Left ventricle myocardium inferior (tissue), 1 donor: ENCODE measurements at places on chromosomes 13 and 19.

DNA sequence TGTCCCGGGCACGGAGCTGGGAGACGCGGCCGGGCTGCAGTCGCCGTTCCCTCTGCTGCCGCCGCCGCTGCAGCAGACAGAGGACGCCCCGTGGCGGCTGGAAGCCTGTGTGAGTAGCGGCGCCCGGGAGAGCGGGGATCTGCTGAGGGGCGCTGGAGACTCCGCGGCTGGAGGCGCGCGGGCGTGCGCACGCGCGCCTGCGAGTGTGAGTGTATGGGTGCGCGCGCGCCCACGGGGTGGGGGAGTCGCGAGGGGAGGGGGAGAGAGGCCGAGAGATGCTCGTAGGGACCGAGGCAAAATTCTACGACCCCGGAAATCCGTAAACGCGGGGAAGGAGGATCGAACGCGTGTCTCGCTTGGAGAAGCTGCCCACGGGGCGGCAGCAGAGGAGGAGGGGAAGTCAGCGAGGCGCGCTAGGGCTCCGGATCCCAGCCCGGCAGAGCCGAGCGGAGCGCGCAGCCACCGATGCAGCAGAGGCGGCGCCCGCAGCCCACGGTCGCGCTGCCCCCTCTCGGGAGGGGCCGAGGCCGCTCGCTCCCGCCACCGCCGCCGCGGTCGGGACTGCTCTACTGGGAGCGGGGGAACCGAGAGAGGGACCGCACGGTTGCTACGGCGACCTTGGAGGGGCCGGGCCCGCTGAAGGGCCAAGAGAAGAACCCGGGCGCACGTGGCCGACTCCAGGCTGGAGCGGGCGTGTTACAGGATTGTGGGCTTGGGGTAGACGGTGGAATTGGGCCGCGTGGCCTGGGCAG, at the start of gene ENOX1:
TSS of gene ENOX1 (minus strand) at position 207 of the 752 bp plus-strand sequence.
- DNase-seq = peak; percentile 77

DNA sequence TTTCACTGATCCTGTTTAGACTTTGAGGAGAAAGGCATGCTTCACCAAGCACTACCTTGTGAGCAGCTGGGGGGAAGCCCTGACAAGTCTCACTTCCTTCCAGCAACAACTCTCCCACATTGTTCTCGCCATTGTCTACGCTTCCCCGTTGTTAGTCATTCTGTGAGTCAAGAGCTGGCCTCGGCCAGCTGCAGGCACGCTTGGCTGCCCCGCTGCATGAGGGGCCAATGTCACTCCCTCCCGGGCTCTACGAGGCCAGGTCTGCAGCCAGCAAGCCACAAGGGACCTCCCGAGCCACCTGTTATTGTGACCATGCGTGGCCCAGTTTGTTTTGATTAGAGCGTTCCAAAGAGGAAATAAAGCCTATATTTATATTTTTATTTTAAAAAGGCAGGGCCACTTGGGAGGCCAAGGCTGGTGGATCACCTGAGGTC, 220.9 kb downstream of the FOXO1 start:
- DNase-seq = peak; percentile 42

- no peak for DNase-seq
Observed at GRCh38 chr13:74153316-74153715, 19.1 kb upstream of the KLF12 start.

GRCh38 chr19:44476559-44477408, 23.5 kb downstream of the ZNF180 start:
- no peak for DNase-seq

GRCh38 chr13:20377720-20378119, 145.6 kb upstream of the GJB6 start:
- DNase-seq = no peak
